T-cell (primary cell): ENCODE measurements at places on chromosomes 4 and X. TPM values are rescaled to one million over a fixed set of nuclear protein-coding genes. Genes with fewer than 3 reads are reported as not detected.
A peak's percentile ranks its signal among the peaks of the same experiment; 100 is the strongest.

CYTL1 gene
- total RNA-seq: 1.6 TPM

ZDHHC9 gene
- 4.8 TPM for total RNA-seq

SMPX gene
- not detected for total RNA-seq

MAGED4 gene
- total RNA-seq: 0.43 TPM

CT45A3 gene
- total RNA-seq: not detected

DACH2 gene
- not detected for total RNA-seq

TET2 gene
- total RNA-seq: 41.9 TPM

CDX4 gene
- total RNA-seq: not detected

PUDP gene
- 9.7 TPM for total RNA-seq

EDNRA gene
- 0.06 TPM for total RNA-seq

- H3K27ac ChIP-seq: no peak overlapping the region
- no peaks in the 10 kb centered on the region for H3K4me1 ChIP-seq
- H3K4me3 ChIP-seq: no peak overlapping the region
- H3K27me3 ChIP-seq: no peaks in the 10 kb centered on the region
- no peaks in the 10 kb centered on the region for H3K36me3 ChIP-seq
- no peak for DNase-seq
These were observed 14.5 kb downstream of the ARHGAP24 start for GRCh38 chr4:85489273-85489981.

- H3K27me3 ChIP-seq: no peaks in the 10 kb centered on the region
- H3K4me1 ChIP-seq: no peaks in the 10 kb centered on the region
- no peaks in the 10 kb centered on the region for H3K36me3 ChIP-seq
These were observed 36.7 kb upstream of the NEUROG2 start for GRCh38 chr4:112552668-112553067.

DNA sequence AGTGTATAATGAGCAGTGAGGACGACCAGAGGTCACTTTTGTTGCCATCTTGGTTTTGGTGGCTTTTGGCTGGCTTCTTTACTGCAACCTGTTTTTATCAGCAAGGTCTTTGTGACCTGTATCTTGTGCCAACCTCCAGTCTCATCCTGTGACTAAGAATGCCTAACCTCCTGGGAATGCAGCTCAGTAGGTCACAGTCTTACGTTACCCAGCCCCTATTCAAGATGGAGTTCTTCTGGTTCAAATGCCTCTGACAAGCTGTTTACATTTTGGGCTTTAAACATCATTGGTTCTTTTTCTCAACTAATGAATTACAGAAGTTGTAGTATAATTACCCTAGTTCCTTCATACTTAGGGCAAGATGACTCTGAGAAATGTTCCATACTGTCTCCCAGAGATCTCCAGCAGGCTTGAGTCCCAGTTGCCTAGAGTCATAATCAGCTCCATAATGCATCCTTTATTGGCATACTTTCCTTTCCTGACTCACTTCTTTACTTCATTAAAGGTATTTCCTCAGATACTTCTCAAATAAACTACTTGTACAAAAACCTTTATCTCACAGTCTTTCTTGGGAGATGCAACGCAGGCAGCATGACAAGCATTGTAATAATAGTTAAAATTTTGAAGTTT, 136.5 kb downstream of the KDM6A start:
- no peak overlapping the region for H3K27ac ChIP-seq
- peaks cover 2% of the 10 kb centered on the region for H3K4me1 ChIP-seq

- H3K27me3 ChIP-seq: no peaks in the 10 kb centered on the region
- peaks cover 32% of the 10 kb centered on the region for H3K4me1 ChIP-seq
- H3K4me3 ChIP-seq: no peak overlapping the region
- H3K27ac ChIP-seq: peak overlapping the region; percentile 88
- peaks cover 2% of the 10 kb centered on the region for H3K36me3 ChIP-seq
These were observed 12.9 kb downstream of the STIM2 start for GRCh38 chr4:26873391-26874026.

DNA sequence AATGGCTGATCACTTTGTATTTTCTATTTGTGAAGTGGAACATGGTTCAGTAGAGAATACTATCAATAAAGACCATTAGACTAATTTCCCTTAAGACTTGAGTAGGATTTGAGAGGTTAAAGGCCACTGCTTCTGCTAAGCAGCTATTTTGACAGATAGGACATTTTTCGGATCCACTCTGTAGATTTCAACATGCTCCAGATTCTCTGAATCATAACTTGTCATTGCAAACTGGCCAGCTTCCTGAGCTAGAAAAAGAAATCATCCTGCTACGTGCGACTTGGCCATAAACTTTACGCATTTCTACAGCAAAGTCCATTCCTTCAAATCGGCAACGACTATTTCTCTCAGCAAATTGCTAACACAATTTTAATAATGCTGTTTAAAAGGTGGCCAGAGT, 55.2 kb downstream of the MGST2 start:
- H3K4me3 ChIP-seq: no peak overlapping the region
- H3K27ac ChIP-seq: no peak overlapping the region
- no peak for DNase-seq

DNA sequence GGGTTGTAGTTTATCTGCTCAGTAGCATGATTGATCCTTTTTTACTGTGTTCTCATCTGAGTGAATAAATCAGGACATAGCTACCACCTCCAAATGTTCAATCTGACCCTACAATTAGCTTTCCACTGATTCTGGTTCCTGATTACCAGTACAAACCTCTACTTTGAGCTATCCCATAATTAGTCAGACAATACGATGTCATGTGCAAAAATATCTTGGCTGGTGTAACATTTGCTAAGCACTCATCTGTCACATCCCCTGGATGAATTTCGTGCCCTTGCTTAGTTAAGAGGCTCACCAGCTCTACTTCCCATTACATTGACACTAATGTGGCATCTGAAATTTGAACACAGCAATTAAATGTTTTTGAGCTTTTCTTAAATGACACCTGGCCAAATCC, 1101.0 kb upstream of the PCDH7 start:
- no peaks in the 10 kb centered on the region for H3K36me3 ChIP-seq
- no peaks in the 10 kb centered on the region for H3K4me1 ChIP-seq
- H3K4me3 ChIP-seq: no peak overlapping the region
- H3K27ac ChIP-seq: no peak overlapping the region
- H3K27me3 ChIP-seq: no peaks in the 10 kb centered on the region

DNA sequence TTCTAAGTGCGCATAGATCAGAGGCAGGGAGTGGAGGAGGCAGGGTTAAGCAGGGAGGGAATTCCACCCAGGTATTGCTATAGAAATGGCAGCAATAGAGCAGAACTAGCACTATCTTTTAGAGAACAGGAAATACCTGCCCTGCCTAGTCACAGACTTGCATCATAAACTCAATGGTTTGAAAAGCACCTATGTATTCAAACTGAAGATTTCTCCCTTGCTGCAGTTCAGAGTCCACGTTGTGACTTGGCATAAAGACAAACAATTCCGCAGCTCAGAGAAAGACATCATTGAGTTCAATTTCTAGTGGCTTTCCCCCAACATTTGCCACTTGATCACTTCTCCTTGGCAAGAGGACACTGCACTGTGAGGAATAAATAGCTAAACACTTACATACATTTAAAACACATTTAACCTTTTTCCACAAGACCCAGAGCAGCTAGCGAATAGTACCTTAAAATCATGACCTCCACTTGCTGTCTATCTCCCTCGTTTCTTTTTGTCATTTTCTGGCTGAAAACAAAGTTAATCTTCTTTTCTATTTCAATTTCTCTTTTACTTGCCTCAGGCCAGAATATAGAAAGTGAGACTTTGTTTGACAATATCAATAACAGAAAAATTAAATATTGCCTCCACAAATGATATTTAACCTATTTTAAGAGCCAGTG, 42.4 kb downstream of the SLC7A11 start:
- no peaks in the 10 kb centered on the region for H3K4me1 ChIP-seq
- H3K4me3 ChIP-seq: no peak overlapping the region
- H3K27ac ChIP-seq: no peak overlapping the region
- no peak for DNase-seq
- H3K27me3 ChIP-seq: no peaks in the 10 kb centered on the region

GRCh38 chr4:169907705-169908104, 118.5 kb downstream of the MFAP3L start:
- no peak overlapping the region for H3K27ac ChIP-seq
- no peak for DNase-seq
- no peak overlapping the region for H3K4me3 ChIP-seq
- H3K27me3 ChIP-seq: peaks cover 6% of the 10 kb centered on the region
- H3K36me3 ChIP-seq: no peaks in the 10 kb centered on the region

DNA sequence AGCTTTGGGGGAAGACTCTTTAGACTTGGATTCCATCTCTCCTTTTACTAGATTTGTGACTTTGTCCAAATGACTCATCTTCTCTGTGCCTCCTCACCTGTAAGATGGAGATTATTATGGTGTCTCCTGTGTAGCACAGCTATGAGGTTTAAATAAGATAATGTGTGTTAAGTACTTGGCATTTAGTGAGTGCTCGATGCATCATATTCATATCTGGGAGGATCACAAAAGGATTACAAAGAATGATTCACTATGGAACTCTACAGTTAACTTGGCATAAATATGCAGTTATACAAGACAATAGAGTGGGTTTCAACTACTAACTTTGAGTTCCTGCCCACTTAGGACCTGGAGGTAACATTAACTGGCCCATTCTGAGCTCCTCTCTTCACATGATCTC, 2.3 kb downstream of the GBA3 start:
- no peak overlapping the region for H3K4me3 ChIP-seq
- no peak overlapping the region for H3K27ac ChIP-seq
- H3K36me3 ChIP-seq: no peaks in the 10 kb centered on the region
- no peak for DNase-seq

DNA sequence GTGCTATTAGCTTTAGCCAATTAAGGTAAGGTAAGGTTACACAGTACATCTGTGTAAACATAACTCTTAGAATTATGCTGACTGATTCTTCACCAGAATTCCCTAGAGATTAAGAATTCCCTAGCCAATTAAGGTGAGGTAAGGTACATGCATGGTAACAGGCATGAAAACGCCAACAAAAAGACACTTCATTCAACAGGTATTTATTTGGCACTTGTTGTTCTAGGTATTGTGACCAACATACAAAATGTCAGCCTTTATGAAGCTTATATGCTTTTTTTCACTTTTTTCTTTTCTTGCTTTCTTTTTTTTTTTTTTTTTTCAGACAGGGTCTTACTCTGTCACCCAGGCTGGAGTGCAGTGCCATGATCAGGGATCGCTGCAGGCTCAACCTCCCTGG, 47.2 kb downstream of the EDNRA start:
- DNase-seq: no peak
- H3K27ac ChIP-seq: no peak overlapping the region
- H3K36me3 ChIP-seq: no peaks in the 10 kb centered on the region

GRCh38 chrX:17737986-17738713, 857 bp downstream of the SCML1 start:
- no peaks in the 10 kb centered on the region for H3K36me3 ChIP-seq
- peak overlapping the region; percentile 60 for H3K4me3 ChIP-seq
- H3K27ac ChIP-seq: peak overlapping the region; percentile 64
- peaks cover 21% of the 10 kb centered on the region for H3K4me1 ChIP-seq
- no peaks in the 10 kb centered on the region for H3K27me3 ChIP-seq

DNA sequence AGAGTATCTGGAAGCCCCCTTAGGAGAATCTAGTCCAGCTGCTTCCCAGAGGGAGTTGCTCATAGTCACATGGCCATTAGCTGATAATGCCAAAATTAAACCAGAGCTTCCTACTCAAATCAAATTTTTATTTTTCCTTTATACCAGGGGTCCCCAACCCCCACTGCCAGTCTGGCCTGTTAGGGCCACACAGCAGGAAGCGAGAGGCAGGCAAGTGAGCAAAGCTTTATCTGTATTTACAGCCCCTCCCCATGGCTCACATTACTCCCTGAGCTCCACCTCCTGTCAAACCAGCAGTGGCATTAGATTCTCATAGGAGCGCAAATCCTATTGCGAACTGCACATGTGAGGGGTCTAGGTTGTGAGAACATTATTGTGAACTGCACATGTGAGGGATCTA, 19.2 kb upstream of the TNIP3 start:
- DNase-seq: no peak
- H3K27ac ChIP-seq: peak overlapping the region; percentile 98
- H3K27me3 ChIP-seq: no peaks in the 10 kb centered on the region
- H3K36me3 ChIP-seq: no peaks in the 10 kb centered on the region
- H3K4me3 ChIP-seq: no peak overlapping the region

- H3K36me3 ChIP-seq: no peaks in the 10 kb centered on the region
- H3K4me3 ChIP-seq: no peak overlapping the region
- H3K27ac ChIP-seq: no peak overlapping the region
- peaks cover 2% of the 10 kb centered on the region for H3K4me1 ChIP-seq
These were observed 163.2 kb downstream of the FRAS1 start for GRCh38 chr4:78220283-78220682.

- no peaks in the 10 kb centered on the region for H3K36me3 ChIP-seq
- H3K4me3 ChIP-seq: no peak overlapping the region
- no peak overlapping the region for H3K27ac ChIP-seq
- no peaks in the 10 kb centered on the region for H3K4me1 ChIP-seq
- no peaks in the 10 kb centered on the region for H3K27me3 ChIP-seq
These were observed 19.1 kb upstream of the MAD2L1 start for GRCh38 chr4:120085705-120086104.

DNA sequence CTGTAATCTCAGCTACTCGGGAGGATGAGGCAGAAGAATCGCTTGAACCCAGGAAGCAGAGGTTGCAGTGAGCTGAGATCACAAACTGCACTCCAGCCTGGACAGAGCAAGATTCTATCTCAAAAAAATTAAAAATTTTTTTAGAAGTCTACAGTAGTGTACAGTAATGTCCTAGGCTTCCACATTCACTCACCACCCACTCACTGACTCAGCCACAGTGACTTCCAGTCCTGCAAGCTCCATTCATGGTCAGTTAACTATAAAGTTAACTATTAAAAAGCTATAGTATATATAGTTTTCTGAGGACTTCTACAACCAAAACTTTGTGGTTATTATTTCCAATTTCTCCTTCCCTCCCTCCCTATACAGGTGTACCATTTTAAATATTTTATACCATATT, 34.7 kb upstream of the NEUROG2 start:
- H3K27me3 ChIP-seq: no peaks in the 10 kb centered on the region
- H3K4me1 ChIP-seq: no peaks in the 10 kb centered on the region
- H3K27ac ChIP-seq: no peak overlapping the region
- no peak overlapping the region for H3K4me3 ChIP-seq

- DNase-seq: no peak
- no peaks in the 10 kb centered on the region for H3K4me1 ChIP-seq
- H3K27me3 ChIP-seq: no peaks in the 10 kb centered on the region
- H3K27ac ChIP-seq: no peak overlapping the region
These were observed 331.4 kb downstream of the ARHGAP24 start for GRCh38 chr4:85806334-85806733.
